ENCODE measurements at places on chromosomes 2 and 18.

- DNase-seq = no peak
These were observed 232.0 kb upstream of the NETO1 start for GRCh38 chr18:73099759-73100158.

DNA sequence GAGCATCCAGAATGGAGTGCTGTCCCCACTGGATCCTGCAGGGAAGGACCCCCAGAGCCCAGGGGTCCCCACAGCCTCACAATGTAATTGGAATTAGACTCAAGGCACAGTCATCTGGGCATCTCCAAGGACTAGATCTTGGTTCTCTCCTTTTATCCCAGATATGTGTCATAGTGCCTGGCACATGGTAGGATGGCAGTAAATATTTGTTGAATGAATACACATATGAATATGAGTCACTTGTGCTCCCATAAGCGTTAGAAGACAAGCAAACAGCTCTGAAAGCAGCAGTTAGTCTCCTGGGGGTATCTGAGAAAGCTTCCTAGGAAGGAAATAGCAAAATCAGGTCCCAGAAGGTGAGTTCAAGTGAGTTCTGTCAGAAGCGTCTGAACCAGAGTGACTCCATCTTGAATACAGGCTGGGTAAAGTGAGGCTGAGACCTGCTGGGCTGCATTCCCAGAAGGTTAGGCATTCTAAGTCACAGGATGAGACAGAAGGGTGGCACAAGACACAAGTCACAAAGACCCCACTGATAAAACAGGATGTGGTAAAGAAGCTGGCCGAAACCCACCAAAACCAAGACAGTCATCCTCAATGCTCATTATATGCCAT lies 234.1 kb upstream of the ID2 start:
- no peak for DNase-seq

GRCh38 chr2:142824756-142825155 lies 52.7 kb upstream of the KYNU start:
- no peak for DNase-seq

- DNase-seq = peak; percentile 68
These were observed 125.9 kb downstream of the MAP4K4 start for GRCh38 chr2:101823347-101823791.

DNA sequence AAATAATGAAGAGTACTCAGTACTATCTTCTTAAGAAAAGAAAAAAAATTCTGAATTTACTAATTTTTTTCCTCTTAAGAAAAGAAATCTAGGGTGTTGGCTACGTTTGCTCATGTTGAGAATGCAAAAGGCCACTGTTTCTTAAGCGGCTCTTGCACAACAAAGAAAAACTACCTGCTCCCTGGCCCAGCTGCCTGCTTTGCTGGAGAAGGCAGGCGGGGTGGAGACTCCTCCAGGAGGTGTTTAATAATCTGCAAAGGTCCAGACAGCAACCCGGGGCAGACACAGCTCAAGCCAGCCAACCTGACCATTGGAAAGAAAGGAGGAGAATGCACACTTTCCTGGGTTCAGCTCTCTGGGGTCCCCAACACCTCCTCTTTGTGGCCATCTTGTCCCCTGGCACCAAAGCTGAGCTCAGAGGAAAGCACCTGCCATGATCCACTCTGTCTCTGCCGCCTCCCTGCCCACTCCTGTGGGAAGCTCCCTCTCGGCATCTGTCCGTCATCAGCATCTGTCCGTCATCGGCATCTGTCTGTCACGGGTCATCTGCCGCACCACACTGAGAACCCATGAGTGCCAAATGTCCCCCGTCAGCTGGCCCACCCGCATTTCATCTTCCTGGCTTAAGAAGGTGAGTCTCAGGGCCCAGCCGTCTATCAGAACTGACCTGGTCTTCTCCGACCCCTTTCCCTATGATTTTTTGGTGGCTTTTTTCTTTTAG lies 11.9 kb downstream of the ZNF516 start:
- no peak for DNase-seq

GRCh38 chr2:182824056-182824766 lies 42.2 kb downstream of the FRZB start:
- DNase-seq = no peak

GRCh38 chr2:111239107-111239506 lies 118.4 kb downstream of the BCL2L11 start:
- DNase-seq = no peak

GRCh38 chr2:176574484-176575236 lies 305.4 kb downstream of the MTX2 start:
- DNase-seq = no peak

GRCh38 chr2:161208527-161209139 lies 48.4 kb downstream of the TANK start:
- DNase-seq = no peak

DNA sequence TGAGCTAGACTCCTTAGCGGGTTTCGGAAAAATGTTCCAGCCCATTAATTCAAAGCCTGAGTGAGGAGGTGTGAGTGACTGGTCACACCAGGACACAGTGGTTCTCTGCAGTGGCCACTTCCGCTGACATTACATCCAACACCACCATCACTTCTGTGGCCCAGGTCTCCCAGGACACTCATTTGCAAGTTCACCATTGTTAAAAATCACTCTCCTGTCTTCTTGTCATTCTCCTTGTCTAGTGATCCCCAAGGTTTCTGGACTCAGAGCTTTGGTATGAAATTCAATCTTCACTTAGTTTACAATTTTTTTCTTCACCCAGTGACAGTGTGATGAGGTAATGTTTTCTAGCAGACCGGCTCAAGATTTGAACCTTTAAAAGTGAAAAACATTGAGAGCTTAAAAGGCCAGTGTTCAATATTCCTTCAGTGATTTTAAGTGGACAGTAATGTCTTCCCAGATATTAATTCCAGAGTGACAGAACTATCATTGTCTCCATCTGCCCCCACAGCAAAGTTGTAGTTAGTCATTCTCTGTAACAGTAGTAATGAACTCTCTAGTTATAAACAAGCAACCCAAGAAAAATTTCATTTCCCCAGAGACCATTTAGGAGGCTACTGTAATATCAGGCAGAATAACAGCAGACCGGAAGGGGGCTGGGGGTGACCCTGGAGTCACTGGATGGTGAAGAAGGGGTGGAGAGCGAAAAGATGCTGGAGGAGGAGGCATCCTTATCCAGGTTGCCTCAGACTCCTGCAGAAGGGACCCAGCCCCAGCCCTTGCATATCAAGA lies 164.9 kb downstream of the GFPT1 start:
- no peak for DNase-seq
